ENCODE measurements at places on chromosomes 3 and 15.

GRCh38 chr3:169382309-169382708 lies 281.2 kb downstream of the MECOM start:
- DNase-seq: no peak

DNA sequence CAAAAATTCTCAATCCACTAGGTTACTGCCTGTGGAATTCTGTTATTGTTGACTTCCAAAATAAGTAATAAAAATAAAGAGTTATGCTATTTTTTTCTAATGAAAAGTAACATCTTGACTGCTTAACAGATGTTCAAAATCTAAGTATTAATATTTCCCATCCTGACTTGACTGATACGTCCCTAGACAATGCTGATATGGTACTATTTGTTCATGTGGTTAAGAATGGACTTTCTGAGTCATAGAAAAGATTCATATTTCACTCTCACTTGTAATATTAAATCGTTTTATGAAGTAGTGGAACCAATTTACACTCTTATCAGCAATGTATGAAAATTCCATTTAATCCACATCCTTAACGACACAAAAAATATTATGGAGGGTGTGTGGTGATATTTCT lies 104.8 kb upstream of the PLSCR5 start:
- DNase-seq: no peak

DNA sequence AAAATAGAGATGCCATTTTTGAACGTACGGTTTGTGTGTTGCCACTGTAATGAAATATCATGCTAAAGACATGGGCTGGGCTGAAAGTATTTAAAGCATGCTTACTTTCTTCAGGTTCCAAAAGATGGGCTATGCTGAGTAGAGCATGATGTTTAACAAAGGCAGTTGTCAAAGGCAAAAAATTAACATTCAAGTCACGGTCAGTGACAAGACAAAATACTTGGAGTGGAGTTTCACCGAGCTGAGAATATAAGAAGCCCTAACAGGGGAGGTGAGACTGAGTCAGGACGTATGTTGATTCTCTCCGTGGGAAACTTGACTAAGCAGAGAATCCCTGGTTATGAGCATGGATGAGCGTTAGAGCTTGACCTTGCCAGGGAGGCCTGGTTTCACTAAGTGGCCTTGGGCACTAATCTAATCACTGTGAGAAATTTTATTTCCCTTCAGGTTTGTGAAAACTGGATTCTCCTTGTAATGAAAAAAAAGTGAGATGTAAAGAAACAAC lies 218.2 kb upstream of the ADAMTS9 start:
- no peak for DNase-seq

- no peak for DNase-seq
Observed at GRCh38 chr15:96735632-96736240, 405.2 kb downstream of the NR2F2 start.

- no peak for DNase-seq
Observed at GRCh38 chr3:99419116-99419515, 219.3 kb upstream of the COL8A1 start.

- DNase-seq: no peak
Observed at GRCh38 chr15:79970181-79970580, 815 bp downstream of the BCL2A1 start.

- peak; percentile 47 for DNase-seq
Observed at GRCh38 chr3:184656829-184657681, 54.8 kb downstream of the MAGEF1 start.

- DNase-seq: no peak
Observed at GRCh38 chr3:12892840-12893189, 51.5 kb upstream of the RPL32 start.

DNA sequence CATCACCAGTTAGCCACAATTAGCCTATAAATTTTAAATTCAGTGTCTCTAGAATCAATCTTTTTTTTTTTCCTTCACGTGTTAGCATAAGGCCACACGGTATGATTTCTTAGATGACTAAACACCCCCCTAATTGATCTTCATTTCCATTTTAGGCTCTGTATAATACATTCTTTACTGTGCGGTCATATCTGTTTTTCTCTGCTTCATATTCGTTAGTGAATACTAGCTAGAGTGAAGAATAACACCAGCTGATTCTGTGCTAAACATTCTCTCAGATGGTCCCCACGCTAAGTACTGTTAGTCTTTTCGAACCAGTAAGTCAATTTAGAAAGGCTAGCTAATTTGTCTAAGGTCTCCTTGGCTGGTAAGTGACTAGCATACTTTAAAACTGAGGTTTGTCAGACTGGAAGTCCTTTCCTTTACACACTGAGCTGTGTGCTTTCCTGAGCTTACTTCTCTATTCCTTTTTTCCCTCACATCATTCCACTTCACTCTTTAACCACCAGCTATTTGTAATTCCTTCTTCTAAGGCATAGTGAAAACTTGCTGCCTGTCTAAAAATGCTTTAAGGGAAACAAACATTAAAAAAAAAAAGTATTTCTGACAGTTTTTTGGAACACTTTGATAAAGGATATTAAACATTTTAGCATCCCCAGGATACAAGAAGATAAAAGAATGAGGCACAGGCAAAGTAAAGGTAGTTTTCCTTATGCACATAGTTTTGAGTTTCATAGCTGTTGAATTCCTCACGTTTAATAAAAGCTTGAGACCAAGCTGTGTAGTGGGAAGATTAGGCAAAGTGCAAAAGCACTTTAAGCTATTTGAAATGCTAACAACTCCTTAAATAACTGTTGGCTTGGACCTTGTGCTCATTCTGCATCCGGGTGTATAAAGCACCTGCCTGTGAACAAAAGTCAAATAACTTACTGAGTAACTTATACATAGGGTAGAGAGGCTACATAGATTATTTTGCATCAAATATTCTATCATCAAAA lies 17.1 kb downstream of the ZFAND6 start:
- no peak for DNase-seq

DNA sequence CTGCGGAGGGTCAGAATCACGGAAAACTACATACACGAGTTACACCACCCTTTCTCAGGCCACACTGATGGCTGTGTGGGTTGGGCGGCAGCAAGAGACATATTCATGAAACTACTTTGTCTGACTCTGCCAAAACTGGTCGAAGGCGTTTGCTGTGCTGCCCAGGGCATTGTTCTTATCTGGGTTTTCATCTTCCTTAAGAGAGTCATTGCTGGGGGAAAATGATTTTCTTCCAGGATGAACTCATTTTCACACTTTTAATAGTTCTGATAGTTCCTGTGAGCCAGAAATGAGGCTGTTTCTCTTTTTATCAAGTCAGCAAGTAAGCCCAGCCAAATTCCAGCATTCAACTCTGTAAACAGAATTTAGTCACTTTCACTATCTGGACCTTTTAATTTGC lies 47.6 kb downstream of the TRIM71 start:
- no peak for DNase-seq

DNA sequence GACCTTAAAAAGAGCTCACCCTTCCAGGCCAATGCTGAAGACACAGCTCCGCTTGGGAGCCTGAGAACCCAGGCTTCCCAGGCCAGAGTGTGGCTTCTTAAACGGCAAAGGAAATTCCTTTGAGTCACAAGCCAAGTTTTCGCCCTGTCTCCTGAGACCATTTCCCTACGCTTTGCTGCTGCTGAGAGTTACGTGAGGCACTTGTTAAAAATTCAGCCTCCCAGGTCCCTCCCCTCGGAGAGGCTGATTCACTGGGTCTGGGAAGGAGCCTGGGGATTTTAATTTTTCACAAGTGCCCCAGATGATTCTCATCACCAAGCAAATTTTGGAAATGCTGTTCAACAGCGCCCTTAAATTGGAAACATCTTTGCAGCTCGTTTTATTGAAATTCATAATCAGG lies 25.5 kb downstream of the RLBP1 start:
- DNase-seq: no peak

DNA sequence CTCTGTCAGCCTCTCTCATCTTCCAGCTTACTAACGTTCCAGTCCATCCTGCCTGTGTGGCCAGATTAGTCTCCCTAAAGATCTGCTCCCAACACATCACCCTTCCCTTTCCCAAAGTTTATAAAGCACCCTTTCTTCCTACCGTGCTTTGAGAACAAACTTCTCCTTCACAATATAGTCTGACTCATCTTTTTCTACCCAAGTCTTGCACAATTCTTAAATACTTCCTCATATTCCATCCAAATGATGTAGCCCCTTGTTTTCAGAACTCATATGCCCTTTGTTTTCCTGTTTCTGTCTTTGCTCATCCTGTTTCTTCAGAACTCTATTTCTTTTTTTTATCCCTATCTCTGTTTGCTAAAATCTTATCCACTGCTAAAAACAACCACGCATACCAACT lies 326.8 kb downstream of the MFSD1 start:
- DNase-seq: no peak

DNA sequence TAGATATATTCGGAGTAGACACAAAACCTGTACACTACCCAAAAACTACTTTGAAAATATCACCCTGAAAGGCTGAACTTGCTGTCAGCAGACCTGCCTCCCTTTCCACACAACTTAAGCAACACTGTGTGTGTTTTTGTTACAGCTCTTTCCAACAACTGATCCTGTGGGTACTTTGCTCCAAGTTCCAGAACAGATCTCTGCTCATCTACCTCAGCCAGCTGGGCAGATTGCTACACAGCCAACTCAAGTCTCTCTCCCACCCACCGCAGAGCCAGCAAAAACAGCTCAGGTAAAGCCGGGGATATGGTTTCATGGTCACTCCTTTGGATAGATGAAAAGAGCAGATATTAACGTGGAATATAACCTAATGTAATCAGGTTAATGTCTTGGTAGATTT lies 19.7 kb upstream of the SLC22A13 start:
- DNase-seq: no peak

DNA sequence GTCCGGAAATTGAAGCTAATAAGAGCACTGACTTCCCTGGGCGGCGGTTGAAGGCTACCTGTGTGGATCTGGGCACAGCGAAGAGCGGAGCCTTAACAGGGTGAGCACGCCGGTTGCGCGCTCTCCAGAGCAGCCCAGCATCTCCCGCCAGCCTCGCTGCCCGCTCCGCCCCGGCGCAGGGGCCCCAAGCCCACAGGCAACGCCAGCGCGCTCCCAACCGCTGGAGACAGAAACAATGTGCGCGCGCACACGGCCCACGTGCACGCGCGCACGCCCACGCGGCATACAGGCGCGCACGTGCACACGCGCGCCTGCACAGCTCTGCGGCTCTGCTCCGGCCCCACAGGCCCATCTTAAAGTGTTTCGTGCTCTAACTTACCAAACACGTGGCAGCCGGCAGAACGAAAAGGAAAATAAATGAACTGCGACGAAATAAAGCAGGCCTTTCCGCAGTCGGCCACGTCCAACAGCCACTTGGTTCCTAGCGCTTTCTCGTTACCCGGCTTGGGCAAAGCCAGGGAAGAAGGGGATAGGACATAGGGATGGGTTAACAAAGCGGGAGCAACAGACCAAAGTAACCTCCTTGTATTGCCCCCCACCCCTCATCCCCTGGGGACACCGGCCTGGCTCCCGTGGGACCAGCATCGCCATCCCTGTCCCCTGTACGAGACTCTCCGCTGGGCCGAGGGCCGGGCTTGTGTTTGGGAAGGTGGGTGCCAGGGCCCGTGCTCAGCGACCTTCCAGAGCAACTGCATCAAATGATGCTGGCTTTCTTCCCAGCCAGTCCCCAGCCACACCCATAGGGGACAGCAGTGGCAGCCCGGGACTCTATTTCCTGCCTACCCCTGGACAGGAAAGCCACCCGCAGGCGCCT lies 203.7 kb downstream of the ABHD5 start:
- no peak for DNase-seq

- DNase-seq: no peak
Observed at GRCh38 chr15:81491414-81492096, 117.5 kb upstream of the TMC3 start.

DNA sequence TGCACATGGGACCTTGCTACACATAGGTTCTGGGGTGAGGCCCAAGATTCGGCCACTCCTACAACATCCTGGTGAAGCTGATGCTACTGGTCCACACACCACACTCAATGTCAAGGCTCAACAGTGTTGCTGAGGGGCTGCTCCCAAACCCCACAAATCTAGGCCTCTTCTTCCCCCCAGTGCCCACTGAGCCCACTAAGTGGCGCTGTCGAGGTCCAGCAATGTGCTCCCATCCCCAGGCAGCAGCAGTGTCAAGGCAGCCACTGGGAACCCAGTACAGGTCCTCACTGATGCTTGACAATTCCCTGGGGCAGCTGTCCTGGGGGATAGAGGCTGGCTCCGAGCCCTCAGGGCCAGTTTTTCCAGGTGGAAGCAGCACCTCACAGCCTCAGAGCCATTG lies 21.5 kb downstream of the SCN5A start:
- DNase-seq: no peak

GRCh38 chr3:9398700-9399336 lies 1.4 kb downstream of the SETD5 start:
- peak; percentile 39 for DNase-seq

GRCh38 chr3:102083473-102083872 lies 234.2 kb downstream of the NFKBIZ start:
- no peak for DNase-seq

DNA sequence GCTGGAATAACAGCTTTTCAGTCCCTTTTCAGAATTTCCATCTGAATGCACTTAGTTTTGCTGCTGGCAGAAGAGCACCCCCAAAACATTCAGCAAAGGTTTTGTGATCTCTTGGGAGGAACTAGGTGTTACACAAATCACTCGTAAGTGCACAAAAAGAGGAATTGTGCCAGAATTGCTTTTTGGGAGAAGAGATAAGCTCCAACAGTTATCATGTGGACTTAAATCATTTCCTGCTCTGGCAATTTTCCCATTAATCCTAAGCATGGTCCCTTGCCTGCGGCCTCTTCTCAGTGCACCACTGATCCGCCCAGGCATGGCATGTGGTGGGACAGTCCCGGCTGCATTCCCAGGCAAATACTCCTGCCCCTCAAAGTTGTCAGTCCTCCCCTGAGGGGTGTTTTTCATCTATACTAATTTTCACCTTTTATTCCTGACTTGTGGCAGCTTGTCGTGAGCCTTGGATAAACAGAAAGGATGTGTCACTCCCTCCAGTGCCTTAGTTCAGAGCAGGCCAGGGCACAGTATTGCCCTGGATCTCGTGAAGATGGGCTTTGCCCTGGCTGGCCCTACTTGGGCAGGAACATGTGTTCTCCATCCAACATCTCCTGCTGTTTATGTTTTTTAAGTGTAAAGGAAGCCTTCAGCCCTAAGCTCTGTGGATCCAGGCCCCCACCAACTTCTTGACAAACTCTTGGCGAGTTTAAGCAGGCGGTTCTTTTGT lies 44.6 kb upstream of the VILL start:
- DNase-seq: peak; percentile 68

- peak; percentile 84 for DNase-seq
Observed at GRCh38 chr3:48662753-48663488, at the start of gene CELSR3. Gene CELSR3, minus strand, starts transcription at chr3:48662886. Its CDS starts 252 bp downstream, at chr3:48662634.

GRCh38 chr3:135081856-135082434 lies 286.9 kb downstream of the EPHB1 start:
- DNase-seq: no peak

GRCh38 chr3:39234651-39235050 lies 42.3 kb upstream of the XIRP1 start:
- no peak for DNase-seq

DNA sequence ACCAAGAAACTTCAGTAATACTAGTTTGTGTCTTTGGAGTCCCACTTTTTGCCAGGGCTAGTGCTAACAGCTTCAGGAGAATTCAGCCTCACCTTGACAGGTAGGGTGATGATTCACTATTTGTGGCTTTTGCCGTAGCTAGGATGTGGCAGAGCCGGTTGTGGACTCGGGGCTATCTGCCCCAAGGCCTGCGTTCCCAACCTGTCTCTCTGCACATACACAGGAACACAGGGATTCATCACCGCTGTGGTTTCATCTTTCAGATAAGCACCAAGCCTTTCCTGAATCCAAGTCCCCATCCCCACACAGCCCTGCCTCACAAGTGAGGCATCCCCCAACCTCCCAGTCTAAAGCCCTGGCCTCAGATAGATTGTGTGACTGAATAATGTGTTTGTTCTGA lies 45.2 kb upstream of the POLG start:
- DNase-seq: no peak

- DNase-seq: no peak
Observed at GRCh38 chr15:87744815-87745214, 511.7 kb downstream of the NTRK3 start.

GRCh38 chr3:22491344-22491743 lies 711.8 kb upstream of the UBE2E2 start:
- no peak for DNase-seq
